Heart right ventricle (tissue), 16 donors: ENCODE measurements at places on chromosomes 4 and X. TPM values are rescaled to one million over a fixed set of nuclear protein-coding genes. Genes with fewer than 3 reads are reported as not detected.
A peak's percentile ranks its signal among the peaks of the same experiment; 100 is the strongest.

DNA sequence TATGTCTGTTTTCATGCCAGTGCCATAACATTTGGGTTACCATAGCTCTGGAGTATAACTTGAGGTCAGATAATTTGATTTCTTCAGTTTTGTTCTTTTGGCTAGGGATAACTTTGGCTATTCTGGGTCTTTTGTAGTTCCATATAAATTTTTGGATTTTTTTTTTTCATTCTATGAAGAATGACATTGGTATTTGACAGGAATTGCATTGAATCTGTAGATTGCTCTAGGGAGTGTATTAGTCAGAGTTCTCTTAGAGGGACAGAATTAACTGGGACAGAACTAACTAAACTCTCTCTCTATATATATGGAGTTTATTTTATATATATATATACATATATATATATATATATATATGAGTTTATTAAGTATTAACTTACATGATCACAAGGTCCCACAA lies 32.2 kb upstream of the SLIT2 start:
- no peak for DNase-seq

GRCh38 chr4:69714086-69714485 lies 46.3 kb downstream of the SULT1B1 start:
- no peak for DNase-seq

- no peak for DNase-seq
Observed at GRCh38 chrX:109720947-109721346, 12.1 kb downstream of the ACSL4 start.

DNA sequence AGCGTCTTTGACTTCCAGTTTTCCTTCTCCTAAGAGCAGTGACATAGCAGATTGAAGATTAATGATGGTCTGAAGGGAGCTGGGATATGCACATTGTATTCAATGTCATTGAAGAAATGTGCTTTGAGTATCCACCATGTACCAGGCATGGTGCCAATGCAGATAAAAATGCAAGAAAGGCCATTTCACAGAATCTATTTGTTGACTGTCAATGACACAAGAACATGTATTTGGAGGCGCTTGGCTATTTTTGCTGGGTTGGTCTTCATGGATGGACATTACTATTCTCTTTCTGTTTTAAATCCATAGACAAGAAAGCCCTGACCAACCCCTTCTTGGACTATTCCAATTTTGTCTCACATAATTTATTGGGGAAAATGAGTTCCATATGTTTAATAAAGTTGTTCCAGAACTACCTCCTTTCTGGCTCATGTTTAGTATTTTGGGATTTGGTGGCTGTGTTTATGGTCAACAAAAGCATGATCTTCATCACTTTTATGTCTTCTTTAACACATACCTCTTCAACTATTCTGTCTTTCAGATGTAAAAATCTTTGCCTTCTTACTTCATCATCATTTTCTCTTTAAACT lies 174.5 kb downstream of the CPE start:
- DNase-seq = no peak

DNA sequence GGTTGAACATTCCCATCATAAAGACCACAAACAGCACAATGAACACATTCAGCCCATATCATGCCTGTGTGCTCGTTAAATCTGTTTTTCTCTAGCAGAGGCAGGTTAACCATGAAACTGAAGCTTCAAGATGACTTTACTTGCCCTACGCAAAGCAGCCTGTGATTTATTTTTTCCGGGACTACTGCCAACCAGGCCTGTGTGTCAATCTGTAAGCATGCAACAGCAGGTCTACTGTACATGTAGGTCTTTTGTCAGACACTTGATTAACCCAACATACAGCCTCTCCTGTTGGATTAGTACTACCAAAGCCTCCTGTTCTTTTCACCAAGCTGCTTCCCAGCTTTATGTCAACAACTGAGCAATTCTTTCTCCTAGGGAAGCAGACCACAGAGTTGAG lies 85.5 kb upstream of the ACSL1 start:
- DNase-seq = no peak

DNA sequence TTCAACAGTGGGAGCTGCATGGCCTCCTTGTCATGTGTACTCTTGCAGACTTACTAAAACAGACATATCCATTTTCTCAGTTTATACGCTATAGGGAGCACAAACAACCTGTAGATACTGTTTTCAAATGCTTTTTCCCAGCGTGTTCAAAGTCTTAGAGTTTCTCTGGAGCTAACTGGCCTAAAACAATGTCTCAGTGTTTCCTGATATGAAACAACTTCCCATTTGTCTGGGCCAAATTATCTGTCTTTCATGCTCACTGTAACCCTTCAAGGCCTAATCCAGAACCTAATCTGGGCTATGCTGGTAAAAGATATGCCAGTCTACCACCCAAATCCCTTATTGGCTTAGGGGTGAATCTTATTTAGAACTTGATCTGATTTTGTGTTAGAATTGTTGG lies 38.8 kb downstream of the RAB40A start:
- no peak for DNase-seq

GRCh38 chr4:133641191-133641590 lies 492.1 kb downstream of the PCDH10 start:
- no peak for DNase-seq

GRCh38 chr4:152156442-152156841 lies 379.4 kb downstream of the FBXW7 start:
- peak; percentile 48 for DNase-seq

DNA sequence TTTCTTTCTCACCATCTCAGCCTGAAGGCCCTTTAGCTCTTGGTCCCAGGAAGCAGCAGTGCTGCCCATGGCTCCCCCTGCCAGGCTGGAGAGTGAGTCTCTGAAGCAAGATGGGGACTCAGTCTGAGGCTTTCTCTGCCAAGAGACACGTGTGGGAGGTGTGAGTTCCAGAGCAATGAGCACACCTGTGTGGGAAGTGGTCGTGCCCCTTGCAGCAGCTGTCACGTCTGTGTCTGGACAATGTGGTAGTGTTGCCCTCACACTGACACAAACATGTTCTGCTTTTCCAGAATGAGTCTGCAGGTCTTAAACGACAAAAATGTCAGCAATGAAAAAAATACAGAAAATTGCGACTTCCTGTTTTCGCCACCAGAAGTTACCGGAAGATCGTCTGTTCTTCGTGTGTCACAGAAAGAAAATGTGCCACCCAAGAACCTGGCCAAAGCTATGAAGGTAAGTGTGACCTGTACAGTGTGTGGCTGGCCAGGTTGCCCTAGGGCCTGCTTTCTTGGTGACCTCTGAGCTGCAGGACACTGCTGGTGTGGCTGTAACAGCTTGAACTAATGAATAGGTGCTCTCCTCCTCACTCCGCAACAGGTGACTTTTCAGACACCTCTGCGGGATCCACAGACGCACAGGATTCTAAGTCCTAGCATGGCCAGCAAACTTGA lies 1.9 kb downstream of the TACC3 start:
- DNase-seq = no peak

- DNase-seq = no peak
Observed at GRCh38 chr4:94673961-94674360, 83.8 kb upstream of the BMPR1B start.

DNA sequence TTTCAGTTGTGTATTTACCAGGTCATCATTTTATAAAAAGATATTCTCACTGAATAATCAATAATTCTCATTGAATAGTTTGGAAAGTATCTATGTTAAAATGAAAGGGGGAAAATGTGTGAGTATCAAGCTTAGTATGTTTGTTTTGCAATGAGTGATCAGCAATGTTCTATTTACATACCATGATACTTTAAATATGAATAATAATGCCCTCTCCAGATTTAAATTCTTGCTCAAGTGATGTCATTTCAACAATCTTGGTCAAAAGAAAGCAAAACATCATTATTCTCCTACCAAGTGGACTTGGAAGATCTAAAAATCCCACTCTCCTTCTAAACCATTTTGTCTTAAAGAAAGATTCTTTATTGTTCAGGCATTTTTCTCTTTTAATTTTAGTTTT lies 42.1 kb upstream of the ANKRD50 start:
- no peak for DNase-seq

Gene FAM120C
- total RNA-seq = 8.3 TPM

DNA sequence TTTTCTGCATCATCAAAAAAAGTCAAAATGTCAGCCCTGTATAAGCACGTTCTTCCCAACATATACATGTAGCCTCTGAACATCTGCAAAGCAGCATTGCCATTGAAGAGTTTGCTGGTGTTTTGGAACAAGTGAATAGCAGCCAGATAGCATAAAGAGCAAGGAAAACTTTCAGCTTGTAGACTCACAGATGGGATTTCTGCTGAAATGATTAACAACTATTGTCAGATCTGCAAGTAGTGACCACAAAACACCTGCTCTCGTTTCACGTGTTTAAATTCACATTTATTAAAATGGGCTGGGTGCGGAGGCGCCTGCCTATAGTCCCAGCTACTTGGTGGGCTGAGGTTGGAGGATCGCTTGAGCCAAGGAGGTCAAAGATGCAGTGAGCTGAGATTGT lies 123.7 kb downstream of the SPRY1 start:
- DNase-seq = no peak

GRCh38 chr4:148842843-148843242 lies 400.6 kb upstream of the NR3C2 start:
- DNase-seq = no peak

DNA sequence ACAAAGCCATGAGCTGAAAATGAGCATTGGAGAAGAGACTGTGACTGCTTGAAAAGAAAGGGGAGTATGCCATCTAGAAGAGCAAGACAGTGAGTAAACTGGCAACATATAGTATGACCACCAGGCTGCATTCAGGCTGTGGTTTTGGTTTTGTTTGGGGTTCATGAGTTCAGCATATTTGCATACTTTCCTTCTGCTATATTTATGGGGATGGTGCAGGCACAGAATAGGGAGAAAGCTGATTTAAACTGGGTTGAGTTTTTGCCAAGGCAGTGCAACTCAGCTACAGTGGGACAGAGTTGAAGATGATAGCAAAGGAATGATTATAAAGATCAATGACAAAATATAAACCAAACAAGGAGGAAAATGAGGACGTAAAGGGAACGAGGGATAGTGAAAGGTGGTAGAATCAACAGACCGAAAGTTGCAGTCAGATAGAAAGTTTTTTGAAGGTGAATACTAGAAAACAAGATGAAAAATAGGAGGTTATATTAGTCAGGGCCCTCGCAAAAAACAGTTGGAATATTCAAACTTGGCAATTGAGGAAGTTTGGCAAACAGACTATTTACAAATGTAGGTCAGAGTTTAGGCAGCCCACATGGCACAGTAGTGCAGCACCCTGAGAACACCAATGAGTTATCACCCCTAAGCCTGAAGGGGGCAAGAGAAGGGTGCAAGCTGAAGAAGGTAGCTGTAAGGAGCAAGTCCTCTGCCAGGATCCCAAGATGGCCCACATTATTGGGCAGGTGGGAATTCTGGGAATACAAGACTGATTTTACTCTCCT lies 114.8 kb upstream of the MAP9 start:
- DNase-seq = no peak

- no peak for DNase-seq
Observed at GRCh38 chr4:519203-519651, 20.2 kb downstream of the PIGG start.

GRCh38 chr4:124980276-124980752 lies 267.8 kb upstream of the ANKRD50 start:
- DNase-seq = no peak
